H4 (cell line): ENCODE measurements at places on chromosomes 5 and 9. TPM values are rescaled to one million over a fixed set of nuclear protein-coding genes. Genes with fewer than 3 reads are reported as not detected.
A peak's percentile ranks its signal among the peaks of the same experiment; 100 is the strongest.

Gene SLC36A3
- not detected in 2 replicates for total RNA-seq

GRCh38 chr5:145446412-145446811, 388.7 kb downstream of the PRELID2 start:
- DNase-seq, result no peak

DNA sequence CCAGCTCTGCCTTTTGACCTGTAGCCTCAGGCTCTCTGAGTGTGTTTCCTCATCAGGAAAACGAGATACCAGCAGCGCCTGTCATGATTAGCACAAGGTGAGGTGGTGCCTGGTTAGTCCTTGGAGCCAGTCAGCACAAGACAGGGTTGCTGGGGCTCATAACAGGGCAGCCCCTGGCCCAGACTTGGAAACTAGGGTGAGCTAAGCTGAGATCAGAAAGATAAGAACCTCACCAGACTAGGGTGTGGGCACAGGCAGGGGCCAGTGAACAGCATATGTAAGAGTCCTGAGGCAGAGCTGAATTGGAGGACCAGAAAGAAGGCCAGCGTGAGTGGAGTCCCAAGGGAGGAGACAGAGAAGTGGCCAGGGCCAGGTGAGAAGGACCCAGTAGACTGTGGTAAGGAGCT, 42.7 kb upstream of the FUBP3 start:
- DNase-seq, result no peak

DNA sequence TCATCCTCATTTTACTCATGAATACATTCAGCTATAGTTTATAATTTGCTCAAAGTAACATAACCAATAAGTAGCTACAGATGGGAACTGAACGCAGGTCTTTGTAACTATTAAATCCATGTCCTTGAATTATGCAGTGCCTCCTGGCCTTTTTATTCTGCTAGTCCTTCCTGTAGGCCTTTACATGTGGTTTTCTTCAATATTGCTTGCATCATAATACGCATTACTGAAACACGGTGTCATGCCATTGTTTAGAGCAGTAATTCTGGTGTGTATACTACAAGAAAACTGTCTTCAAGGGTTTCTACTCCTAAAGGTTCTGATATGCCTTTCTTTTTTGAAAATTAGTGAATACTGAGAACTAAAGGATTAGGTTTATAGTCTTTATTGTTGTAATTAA, 20.7 kb downstream of the CWC27 start:
- peak; percentile 51 for DNase-seq

- no peak for DNase-seq
Observed at GRCh38 chr5:103910011-103910410, 347.4 kb upstream of the NUDT12 start.

GRCh38 chr5:127260686-127261085, 29.9 kb upstream of the MEGF10 start:
- DNase-seq, result no peak
